B cell (primary cell): ENCODE measurements at places on chromosomes 7 and 10.

- peaks cover 17% of the 10 kb centered on the region for H3K4me1 ChIP-seq
- no peak for DNase-seq
- no peak overlapping the region for H3K27ac ChIP-seq
- peaks cover 7% of the 10 kb centered on the region for H3K36me3 ChIP-seq
Observed at GRCh38 chr10:26832960-26833359, 27.8 kb downstream of the ABI1 start.

- H3K27me3 ChIP-seq = no peaks in the 10 kb centered on the region
- DNase-seq = no peak
- no peak overlapping the region for H3K27ac ChIP-seq
- H3K36me3 ChIP-seq = no peaks in the 10 kb centered on the region
- no peak overlapping the region for H3K4me3 ChIP-seq
Observed at GRCh38 chr10:19704544-19704943, 111.7 kb upstream of the PLXDC2 start.

- peaks cover 46% of the 10 kb centered on the region for H3K4me1 ChIP-seq
- DNase-seq = peak; percentile 65
- H3K27ac ChIP-seq = no peak overlapping the region
- H3K27me3 ChIP-seq = no peaks in the 10 kb centered on the region
- H3K4me3 ChIP-seq = no peak overlapping the region
Observed at GRCh38 chr7:22569586-22570321, 69.8 kb upstream of the STEAP1B start.

DNA sequence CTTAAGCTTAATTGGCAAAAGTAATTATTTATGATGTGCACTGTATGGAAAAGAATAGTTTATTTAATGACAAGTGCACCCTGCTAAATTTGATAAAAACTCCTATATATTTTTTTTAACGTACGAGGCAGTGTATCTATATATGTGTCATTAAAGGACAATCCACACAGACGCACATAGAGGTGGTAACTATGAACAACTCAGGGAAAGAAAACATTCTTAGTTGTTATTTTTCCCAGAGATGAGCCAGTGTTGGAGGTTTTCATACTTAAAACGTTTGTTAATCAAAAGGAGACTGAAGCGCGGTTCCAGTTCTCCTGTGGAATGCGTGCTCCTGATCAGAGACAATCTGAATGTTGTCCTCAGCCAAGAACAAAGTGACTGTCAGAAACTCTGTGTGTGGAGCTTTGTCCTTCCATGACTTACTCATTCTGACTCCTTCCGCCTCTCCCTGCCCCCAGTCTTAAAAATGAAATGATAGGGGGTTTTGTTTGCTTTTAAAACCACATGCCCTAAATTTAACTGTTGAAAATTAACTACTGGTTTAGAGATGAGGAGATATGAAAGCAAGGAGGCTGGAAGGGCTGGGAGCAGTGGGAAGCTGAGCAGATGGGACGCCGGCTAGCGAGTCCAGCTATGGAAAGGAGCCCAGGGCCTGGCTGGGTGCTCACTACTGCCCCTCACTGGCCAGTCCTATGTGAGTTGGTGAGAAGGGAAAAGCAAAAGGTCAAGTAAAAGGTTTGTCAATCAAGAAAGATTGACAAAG lies 99.6 kb downstream of the SVIL start:
- no peak overlapping the region for H3K27ac ChIP-seq
- no peak for DNase-seq
- no peak overlapping the region for H3K4me3 ChIP-seq
- no peaks in the 10 kb centered on the region for H3K4me1 ChIP-seq
- no peaks in the 10 kb centered on the region for H3K27me3 ChIP-seq

GRCh38 chr7:43652364-43652763 lies 69.5 kb downstream of the STK17A start:
- no peaks in the 10 kb centered on the region for H3K27me3 ChIP-seq
- no peak for DNase-seq
- peak overlapping the region; percentile 96 for H3K27ac ChIP-seq
- H3K4me1 ChIP-seq = peaks cover 67% of the 10 kb centered on the region
- H3K36me3 ChIP-seq = peaks cover 3% of the 10 kb centered on the region

- DNase-seq = no peak
- no peaks in the 10 kb centered on the region for H3K4me1 ChIP-seq
- H3K36me3 ChIP-seq = peaks cover 7% of the 10 kb centered on the region
- H3K27me3 ChIP-seq = no peaks in the 10 kb centered on the region
Observed at GRCh38 chr10:18684953-18685352, 25.7 kb downstream of the ARL5B start.

GRCh38 chr10:7279303-7279702 lies 131.5 kb downstream of the SFMBT2 start:
- no peaks in the 10 kb centered on the region for H3K4me1 ChIP-seq
- H3K27ac ChIP-seq = no peak overlapping the region
- DNase-seq = no peak
- H3K27me3 ChIP-seq = no peaks in the 10 kb centered on the region
- H3K36me3 ChIP-seq = no peaks in the 10 kb centered on the region

DNA sequence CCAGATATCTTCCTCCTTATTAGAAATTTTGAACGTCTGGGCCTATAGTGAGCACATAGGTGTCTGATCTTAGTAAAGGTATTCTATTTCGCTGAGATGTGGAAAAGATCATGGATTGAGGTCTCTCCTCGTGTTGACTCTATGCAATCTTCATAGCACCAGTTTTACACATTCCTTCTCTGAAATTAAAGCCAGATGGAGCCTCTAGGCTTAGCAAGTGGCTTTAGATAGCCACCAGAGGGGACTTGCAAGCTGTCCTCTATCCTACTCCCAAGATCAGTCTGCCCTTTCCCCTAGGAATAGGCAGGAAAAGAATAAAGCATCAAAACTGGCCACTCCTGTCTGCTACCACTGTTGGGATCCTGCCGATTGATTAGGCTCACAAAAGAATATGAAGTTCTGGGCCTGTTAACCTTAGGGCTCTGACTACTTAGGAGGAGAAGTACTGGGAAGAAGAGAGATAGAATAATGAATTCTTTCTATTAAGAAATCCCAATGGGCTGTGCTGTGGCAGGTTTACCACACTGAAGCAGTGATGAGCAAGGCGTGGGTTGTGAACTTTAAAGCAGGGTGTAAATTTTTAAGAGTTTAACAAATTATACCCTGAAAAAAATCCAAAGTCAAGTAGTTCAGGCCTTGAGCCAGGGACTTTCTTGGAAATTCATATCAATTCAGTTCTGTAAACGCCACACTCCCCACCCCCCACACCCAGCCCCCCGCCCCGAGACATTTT lies 2.2 kb upstream of the STRIP2 start:
- no peak overlapping the region for H3K4me3 ChIP-seq
- H3K36me3 ChIP-seq = peaks cover 4% of the 10 kb centered on the region
- no peak overlapping the region for H3K27ac ChIP-seq
- H3K4me1 ChIP-seq = peaks cover 16% of the 10 kb centered on the region
- no peak for DNase-seq

DNA sequence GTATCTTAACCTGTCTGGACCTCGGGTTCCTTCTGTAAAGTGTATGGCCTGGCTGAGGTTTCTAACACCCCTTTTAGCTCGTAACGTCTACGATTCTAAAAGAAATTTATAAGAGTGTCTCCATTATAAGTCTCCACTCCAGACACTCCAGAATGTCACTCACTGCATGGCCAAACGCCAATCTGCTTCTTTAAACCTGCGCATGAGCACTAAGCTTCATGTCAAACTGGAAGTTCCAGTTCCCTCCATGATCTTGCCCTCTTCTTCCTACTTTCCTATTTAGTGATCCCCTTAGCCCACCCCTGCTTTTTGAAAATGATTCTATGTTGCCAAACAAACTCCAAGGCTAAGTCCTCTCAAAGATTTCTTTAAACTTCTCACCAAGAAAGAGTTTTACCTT lies 241.4 kb upstream of the NPVF start:
- no peaks in the 10 kb centered on the region for H3K36me3 ChIP-seq
- H3K4me3 ChIP-seq = no peak overlapping the region
- no peak for DNase-seq
- H3K4me1 ChIP-seq = no peaks in the 10 kb centered on the region

- H3K4me1 ChIP-seq = peaks cover 10% of the 10 kb centered on the region
- H3K4me3 ChIP-seq = no peak overlapping the region
- peaks cover 5% of the 10 kb centered on the region for H3K36me3 ChIP-seq
- H3K27ac ChIP-seq = no peak overlapping the region
Observed at GRCh38 chr7:77866370-77866769, 67.8 kb downstream of the PHTF2 start.

GRCh38 chr10:131980761-131981428 lies 828 bp downstream of the BNIP3 start:
- H3K27ac ChIP-seq = no peak overlapping the region
- no peaks in the 10 kb centered on the region for H3K36me3 ChIP-seq
- peak; percentile 24 for DNase-seq
- peaks cover 10% of the 10 kb centered on the region for H3K27me3 ChIP-seq
- peak overlapping the region; percentile 45 for H3K4me3 ChIP-seq

- H3K36me3 ChIP-seq = no peaks in the 10 kb centered on the region
- no peak overlapping the region for H3K4me3 ChIP-seq
- no peak overlapping the region for H3K27ac ChIP-seq
Observed at GRCh38 chr7:29247224-29247962, 52.8 kb downstream of the CHN2 start.

GRCh38 chr7:121369462-121369861 lies 26.6 kb downstream of the FAM3C start:
- peak; percentile 49 for DNase-seq
- peaks cover 9% of the 10 kb centered on the region for H3K36me3 ChIP-seq
- H3K4me1 ChIP-seq = peaks cover 64% of the 10 kb centered on the region
- H3K27me3 ChIP-seq = no peaks in the 10 kb centered on the region
- H3K27ac ChIP-seq = peak overlapping the region; percentile 76

- no peaks in the 10 kb centered on the region for H3K36me3 ChIP-seq
- no peak overlapping the region for H3K4me3 ChIP-seq
- DNase-seq = no peak
Observed at GRCh38 chr10:35422228-35422627, 85.9 kb downstream of the CCNY start.

GRCh38 chr7:100087055-100087750 lies 1.6 kb upstream of the COPS6 start:
- no peaks in the 10 kb centered on the region for H3K36me3 ChIP-seq
- no peaks in the 10 kb centered on the region for H3K27me3 ChIP-seq
- DNase-seq = no peak
- no peak overlapping the region for H3K4me3 ChIP-seq
